Stimulated activated CD4-positive, alpha-beta T cell treated with anti-CD3 and anti-CD28 coated beads, TNF-alpha, amount 100 ng/mL, for 4 hours (primary cell): ENCODE measurements at places on chromosomes 13 and 19.

DNA sequence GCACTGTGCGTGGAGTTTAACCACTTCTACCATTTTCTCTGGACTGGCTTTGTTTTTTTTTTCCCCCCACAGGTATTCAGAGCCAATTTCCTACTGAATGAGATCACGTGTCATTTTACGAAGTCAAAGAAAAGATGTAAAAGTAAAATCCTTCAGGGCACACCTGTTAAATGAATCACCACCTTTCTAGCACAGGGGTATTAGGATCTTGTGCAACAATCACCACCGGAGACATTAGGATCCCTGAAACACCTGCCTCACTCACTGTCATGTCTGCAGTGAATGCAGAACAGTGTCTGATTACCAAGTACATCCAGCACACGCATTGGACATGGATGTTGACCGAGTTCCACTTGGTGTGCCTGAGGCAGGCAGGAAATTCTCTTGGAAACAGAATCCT is 17.2 kb downstream of the BRD4 start:
- DNase-seq = no peak

DNA sequence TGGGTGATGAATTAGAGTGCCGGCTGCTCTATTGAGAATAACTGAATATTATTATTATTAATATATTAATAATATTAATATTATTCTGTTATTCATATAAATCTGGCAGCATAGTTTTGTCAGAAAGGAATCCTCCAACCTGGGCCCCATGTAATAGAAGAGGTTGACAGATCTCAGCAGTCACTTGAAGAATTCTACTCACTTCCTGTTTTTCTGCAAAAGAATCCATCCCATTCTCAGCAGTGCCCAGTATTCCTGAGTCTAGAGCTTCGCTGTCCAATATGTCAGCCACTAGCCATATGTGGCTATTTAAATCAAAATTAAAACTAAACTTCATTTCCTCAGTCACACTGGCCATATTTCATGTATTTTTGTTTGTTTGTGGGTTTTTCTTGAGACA is 72.4 kb upstream of the USPL1 start:
- DNase-seq = no peak

DNA sequence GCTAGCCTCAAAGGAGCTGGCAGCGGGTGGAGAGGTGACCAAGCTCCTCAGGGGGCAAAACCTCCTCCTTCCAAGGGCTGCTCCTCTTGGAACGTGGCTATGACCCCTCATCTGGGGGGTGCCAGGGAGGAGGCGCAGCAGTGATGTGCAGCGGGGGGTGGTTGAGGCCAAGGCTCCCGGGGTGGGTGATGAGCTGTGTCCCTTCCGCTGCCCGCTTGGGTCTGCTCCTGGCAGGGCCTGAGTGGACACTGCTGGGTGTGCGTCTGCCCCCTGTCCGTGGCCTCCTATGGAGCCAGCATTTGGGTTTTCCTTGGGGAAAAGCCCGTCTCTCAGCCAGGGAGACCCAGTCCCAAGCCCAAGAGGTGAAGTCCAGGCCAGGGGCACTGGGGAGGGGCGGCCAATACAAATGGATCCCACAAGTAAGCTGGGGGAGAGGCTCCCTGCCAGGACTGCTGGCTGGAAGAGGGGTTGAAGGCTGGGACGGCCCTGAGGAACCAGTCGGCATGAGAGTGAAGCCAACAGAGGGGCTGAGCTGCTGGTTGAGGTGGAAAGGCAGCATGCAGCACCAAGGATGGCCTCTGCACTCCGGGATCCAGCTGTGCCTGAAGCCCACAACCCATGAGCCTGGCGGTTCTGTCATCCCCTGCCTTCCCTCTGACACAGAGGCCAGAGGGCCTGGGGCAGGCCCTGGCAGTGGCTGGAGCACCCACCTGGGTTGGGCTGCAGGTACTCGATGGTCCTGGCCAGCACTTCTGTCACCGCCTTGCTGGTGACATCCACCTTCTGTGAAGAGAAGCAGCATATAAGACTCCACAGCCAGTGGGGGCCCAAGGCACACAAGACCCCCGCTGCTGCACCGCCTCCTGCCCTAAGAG is 22.7 kb downstream of the MPND start:
- no peak for DNase-seq

GRCh38 chr13:99305158-99305557 is 2.0 kb downstream of the GPR183 start:
- no peak for DNase-seq

- DNase-seq = no peak
Observed at GRCh38 chr19:28292822-28293500, 920.0 kb downstream of the UQCRFS1 start.
